ENCODE measurements at places on chromosomes 11 and 22. TPM values are rescaled to one million over a fixed set of nuclear protein-coding genes. Genes with fewer than 3 reads are reported as not detected.
A peak's percentile ranks its signal among the peaks of the same experiment; 100 is the strongest.

- DNase-seq, result no peak
These were observed 27.9 kb upstream of the RASL10A start for GRCh38 chr22:29343313-29343805.

DNA sequence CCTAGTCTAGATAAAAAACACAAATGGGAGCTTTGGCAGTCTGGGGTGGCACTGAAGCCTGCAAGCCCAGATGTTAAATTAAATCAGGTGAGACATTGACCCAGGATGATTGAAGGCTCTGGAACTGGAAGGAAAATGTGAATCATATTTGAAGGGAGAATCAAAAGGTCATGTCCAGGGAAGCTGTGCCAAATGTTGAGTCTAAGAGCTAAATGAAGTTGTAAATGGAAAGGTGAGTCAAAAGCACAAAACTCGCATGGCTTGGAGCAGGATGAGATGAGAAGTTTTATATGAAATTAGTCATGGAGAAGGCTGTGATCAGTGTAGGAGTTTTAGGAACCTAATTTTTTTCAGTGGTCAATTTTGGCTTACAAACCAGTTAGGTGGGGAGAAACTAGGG, 301.1 kb downstream of the BLID start:
- DNase-seq, result no peak

TPBGL gene
- 0.14 TPM for total RNA-seq

GRCh38 chr11:1253103-1253485, 30.2 kb downstream of the MUC5B start:
- DNase-seq, result no peak

MPEG1 gene
- not detected for total RNA-seq

- peak; percentile 3 for DNase-seq
These were observed 77.3 kb downstream of the DEUP1 start for GRCh38 chr11:93407777-93408401.

OR51I1 gene
- not detected for total RNA-seq

LINC01488 gene
- not detected for total RNA-seq

- no peak for DNase-seq
These were observed 2.2 kb downstream of the PDXP start for GRCh38 chr22:37660709-37661045.

GRCh38 chr11:13963949-13964770, 1.6 kb downstream of the SPON1 start:
- no peak for DNase-seq

GRCh38 chr22:20758688-20759087, 15.2 kb upstream of the SERPIND1 start:
- no peak for DNase-seq

GRCh38 chr11:60910281-60910687, 3.7 kb upstream of the TMEM109 start:
- DNase-seq, result no peak

GLB1L2 gene
- 1.1 TPM for total RNA-seq

CDKN1C gene
- 2.6 TPM for total RNA-seq

- DNase-seq, result no peak
These were observed 19.1 kb downstream of the CABIN1 start for GRCh38 chr22:24030186-24030702.

- no peak for DNase-seq
These were observed 41.2 kb downstream of the NXPE2 start for GRCh38 chr11:114719562-114719961.

DNA sequence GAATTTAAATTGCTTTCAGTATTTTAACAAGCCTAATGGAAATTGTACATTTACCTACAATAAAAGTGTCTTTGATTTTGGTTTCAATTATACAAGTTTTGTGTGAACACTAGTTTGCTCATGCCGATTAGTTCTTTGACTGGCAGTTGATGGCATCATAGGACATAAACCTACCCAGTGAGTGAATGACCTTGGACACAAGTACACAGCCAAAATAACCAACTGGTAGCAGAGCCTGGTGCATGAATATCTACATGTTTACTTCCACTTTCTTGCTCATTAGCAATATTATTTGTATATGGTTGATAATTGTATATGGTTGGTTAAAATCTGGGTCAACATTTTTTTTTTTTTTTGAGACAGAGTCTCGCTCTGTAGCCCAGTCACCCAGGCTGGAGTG, 37.8 kb downstream of the STIM1 start:
- DNase-seq, result no peak

DNA sequence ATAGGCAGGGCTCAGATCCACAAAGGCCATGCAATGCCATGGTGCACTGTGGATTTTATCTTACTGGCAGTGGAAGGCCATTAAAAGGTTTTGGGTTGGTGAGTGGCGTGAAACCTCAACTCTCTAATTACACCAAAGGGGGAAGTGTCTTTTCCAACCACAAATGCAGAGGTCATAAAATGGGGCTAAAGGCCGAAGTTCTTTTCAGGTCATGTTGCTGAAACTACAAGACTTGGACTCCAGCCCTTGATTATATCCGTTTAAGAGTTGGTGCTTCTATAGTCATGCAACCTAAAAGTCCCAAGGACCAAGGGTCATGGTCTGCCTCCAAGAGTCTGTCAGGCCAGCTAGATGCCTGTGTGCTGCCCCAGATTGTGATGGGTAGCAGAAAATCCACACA, 434.3 kb downstream of the RAB38 start:
- no peak for DNase-seq

RASL10A gene
- not detected for total RNA-seq

STX5 gene
- total RNA-seq, result 53.9 TPM

ATXN10 gene
- 93.9 TPM for total RNA-seq

RIBC2 gene
- 3.5 TPM for total RNA-seq

NAALAD2 gene
- not detected for total RNA-seq

GRCh38 chr11:85974122-85974521, 94.8 kb downstream of the PICALM start:
- DNase-seq, result no peak

- no peak for DNase-seq
These were observed 1.5 kb downstream of the JAM3 start for GRCh38 chr11:134070342-134070845.

CD82 gene
- 364 TPM for total RNA-seq

AAMDC gene
- 14.7 TPM for total RNA-seq

GRCh38 chr11:130908061-130908460, 8.2 kb downstream of the SNX19 start:
- no peak for DNase-seq

CRACR2B gene
- total RNA-seq, result 13.3 TPM

GRCh38 chr11:123258877-123259276, 63.8 kb upstream of the CLMP start:
- DNase-seq, result no peak

GRCh38 chr11:124746621-124747243, 5.3 kb downstream of the VSIG2 start:
- DNase-seq, result peak; percentile 81

PIWIL4 gene
- total RNA-seq, result 1.6 TPM

DNA sequence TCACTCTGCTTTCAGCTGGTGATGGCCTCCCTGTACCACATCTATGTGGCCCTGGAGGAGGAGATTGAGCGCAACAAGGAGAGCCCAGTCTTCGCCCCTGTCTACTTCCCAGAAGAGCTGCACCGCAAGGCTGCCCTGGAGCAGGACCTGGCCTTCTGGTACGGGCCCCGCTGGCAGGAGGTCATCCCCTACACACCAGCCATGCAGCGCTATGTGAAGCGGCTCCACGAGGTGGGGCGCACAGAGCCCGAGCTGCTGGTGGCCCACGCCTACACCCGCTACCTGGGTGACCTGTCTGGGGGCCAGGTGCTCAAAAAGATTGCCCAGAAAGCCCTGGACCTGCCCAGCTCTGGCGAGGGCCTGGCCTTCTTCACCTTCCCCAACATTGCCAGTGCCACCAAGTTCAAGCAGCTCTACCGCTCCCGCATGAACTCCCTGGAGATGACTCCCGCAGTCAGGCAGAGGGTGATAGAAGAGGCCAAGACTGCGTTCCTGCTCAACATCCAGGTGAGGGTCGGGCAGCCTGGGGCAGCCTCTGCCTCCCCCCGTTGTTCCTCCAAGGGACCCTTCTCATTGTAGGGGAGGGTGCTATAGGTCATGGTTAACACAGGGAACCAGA, 5.9 kb downstream of the HMOX1 start:
- DNase-seq, result no peak

- no peak for DNase-seq
These were observed 26.7 kb downstream of the ZBTB16 start for GRCh38 chr11:114085965-114086793.

LRRN4CL gene
- total RNA-seq, result 0.12 TPM

MMP3 gene
- total RNA-seq, result not detected

Measured in activated T-cell treated with anti-CD3 and anti-CD28 coated beads, Interleukin-2, amount 50 U/mL, for 72 hours (primary cell).